CD8-positive, alpha-beta T cell (primary cell): ENCODE measurements at places on chromosomes 1 and 21. TPM values are rescaled to one million over a fixed set of nuclear protein-coding genes. Genes with fewer than 3 reads are reported as not detected.

DNA sequence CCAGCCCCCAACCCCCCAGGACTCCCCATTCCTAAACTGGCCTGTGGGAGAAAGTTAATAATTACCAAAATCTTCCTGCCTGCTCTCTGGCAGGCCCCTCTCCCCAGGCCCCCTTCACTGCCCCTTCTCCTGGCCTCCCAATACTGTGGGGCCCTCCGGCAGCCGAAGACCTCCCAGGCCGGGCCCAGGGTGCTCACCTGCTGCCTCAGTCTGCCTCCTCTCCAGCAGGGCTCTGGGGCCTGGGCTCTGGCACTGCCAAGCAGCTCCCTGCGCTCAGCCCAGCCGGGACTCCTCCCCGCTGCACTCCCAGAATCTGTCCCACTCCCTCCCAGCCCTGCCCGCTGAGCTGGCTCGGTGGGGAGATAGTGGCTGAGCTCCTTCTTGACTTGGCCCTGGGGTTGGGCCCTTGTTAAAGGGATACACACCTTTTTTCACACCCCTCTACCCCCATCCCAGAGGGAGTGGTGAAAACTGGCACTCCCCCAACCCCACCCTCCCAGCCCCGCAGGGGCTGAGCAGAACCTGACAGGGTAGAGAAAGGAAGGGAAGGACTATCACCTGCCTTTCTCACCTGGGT lies at the start of gene S100A16:
Gene S100A16, minus strand, starts transcription at position 383 of the 577 bp plus-strand sequence. CDS start 4,986 bp downstream, outside the sequence.
- DNase-seq, result no peak

DNA sequence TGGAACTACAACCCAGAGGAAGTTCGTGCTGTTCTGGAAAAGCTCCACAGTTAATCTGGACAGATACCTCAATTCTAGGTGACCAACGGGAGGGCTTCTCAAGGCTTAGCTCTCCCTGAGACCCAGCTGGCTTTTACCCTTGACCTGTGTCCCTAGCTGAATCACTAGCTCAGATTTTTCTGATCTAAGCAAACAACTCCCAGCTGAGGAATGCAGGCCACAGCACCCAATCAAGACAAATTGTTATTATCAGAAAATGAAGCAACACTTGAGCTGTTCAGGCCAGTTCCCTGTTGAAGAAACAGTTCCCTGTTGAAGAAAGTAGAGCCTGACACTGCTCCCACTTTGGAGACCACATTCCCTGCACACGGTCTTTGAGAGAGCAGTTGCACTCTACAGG lies 16.0 kb downstream of the DIO1 start:
- no peak for DNase-seq

DNA sequence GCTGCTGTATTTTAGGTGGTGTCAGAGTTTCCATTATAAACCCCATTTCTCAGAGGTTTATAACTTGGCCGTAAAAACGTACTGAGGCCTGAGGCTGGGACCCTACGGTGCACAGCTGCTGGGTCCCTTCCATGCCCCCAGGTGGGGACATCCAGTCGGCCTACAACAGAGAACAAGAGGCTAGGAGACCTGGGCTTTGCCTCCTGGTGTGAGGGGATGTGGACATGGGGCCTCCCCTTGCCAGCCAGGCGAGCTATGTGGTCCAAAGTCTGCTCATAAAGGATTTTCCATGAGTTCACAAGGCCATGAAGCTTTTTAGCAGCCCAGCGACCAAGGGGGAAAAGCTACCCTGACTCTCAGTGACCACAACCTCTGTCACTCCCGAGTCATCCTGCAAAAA lies 261.5 kb upstream of the VAMP3 start:
- DNase-seq, result no peak

DNA sequence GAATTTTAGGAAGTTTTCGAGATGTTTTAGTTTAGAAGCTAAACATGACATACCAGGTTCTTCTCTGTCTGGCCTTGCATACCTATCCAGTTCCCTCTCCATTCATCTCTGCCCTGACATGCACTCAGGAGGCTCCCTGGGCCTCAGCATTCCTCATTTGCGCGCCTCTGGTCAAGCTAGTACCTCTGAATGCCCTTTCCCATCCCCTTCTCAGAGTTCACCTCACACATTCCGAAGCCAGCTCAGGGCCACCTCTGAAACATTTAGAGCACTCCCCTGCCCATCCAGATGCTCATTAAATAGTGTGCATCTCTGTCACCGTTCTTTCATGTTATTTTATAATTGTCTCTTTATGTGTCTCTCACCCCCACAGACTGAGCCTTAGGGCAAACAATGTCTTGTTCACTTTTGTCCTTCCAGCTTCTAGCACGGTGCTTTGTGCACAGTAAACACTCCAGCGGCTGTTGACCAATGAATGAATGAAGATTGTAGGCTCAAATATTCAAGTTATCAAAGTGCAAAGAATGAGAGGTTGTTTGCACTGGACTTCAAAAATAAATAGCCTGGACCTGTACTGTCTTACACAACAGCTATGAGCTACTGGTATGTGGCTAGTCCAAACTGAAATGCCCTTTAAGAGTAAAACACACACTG lies 1.2 kb upstream of the DHCR24 start:
- DNase-seq, result no peak

- no peak for DNase-seq
Observed at GRCh38 chr1:234208791-234209190, 164.5 kb upstream of the COA6 start.

The RGS8 gene
- total RNA-seq, result not detected

GRCh38 chr1:243548516-243548915 lies 292.7 kb downstream of the SDCCAG8 start:
- no peak for DNase-seq

The NBPF12 gene
- total RNA-seq, result 16.2 TPM

DNA sequence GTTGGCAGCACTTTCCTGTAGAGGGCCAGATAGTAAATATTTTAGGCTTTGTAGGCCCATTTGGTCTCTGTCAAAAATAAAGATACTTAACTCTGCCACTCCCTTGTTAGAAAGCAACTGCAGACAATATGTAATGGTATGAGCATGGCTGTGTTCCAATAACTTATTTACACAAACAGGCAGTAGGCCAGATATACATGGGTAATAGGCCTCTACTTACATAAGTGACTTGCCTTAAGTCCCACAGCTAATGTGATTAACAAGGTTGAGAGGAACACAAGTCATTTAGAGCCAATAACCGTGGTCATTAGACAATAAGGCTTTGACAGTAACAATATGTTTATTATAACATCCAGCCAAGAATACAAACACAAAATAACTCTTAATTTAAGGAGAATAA lies 17.4 kb downstream of the CCT8 start:
- no peak for DNase-seq

GRCh38 chr21:29849735-29850176 lies 90.0 kb downstream of the GRIK1 start:
- peak; percentile 8 for DNase-seq

The S100A2 gene
- total RNA-seq, result not detected

The TFF3 gene
- total RNA-seq, result not detected

The FAM163A gene
- 0.22 TPM for total RNA-seq
